ENCODE measurements at places on chromosomes 7 and 10.

GRCh38 chr10:6037422-6037821, 24.7 kb downstream of the IL2RA start:
- DNase-seq: no peak

DNA sequence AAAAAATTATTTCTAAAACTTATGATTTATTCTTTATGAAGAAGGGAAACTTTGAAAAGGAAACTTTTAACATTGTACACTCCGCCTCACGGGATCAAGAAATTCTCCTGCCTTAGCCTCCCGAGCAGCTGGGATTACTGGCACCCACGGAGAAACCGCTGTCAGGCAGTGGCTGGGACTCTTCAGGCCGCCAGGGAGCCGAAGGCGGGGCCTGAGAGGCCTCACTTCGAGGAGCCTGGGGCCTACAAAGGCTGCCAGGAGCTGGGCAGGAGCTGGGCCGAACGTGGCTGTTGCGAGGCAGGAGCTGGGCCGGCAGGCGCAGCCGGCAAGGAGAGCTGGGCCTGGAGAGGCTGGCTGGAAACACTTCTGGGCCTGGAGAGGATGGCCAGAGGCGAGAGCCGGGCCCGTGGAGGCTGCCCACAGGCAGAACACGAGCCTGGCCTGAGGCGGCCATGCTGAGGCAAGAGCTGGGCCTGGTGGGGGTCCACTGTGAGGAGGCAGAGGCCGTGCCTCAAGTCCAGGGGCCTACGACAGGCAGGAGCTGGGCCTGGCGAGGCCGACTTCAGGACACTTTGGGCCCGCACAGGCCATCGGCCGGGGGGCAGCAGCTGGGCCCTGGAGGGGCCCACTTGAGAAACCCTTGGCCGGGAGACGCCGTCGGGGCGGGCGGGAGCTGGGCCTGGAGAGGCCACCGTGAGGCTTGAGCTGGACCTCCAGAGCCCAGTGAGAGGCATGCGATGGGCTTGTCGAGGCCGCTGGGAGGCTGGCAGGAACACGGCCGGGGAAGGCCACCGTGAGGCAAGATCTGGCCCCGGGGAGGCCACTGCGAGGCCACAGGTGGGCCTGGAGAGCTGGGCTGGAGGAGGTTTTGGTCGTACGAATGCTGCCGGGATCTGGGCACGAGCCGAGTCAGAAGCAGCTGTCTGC, 23.7 kb downstream of the MDH2 start:
- no peak for DNase-seq

DNA sequence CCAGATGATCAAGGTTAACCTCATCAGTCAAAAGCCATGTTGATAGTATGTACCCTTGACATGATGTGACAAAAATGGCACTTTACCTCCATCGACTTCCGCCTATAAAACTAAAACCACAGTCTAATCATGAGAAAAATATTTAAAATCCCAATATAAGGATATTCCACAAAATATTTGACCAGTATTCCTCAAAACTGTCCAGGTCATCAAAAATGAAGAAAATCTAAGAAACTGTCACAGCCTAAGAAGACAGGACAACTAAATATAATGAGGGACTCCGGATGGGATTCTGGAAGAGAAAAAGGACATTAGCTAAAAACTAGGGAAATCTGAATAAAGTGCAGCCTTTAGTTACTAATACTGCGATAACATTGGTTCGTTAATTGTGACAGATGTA, 67.6 kb downstream of the XPNPEP1 start:
- no peak for DNase-seq

DNA sequence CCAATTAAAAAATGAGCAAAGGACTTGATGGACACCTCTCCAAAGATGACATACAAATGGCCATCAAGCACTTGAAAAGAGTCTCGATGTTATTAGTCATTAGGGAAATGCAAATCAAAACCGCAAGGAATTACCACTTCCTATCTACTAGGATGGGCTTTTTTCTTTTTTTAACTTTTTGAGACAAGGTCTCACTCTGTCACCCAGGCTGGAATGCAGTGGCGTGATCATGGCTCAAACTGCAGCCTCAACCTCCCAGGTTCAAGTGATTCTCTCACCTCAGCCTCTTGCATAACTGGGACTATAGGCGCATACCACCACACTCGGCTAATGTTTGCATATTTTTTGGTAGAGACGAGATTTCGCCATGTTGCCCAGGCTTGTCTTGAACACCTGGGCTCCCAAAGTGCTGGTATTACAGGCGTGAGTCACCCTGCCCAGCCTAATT, 13.6 kb downstream of the NKX1-2 start:
- no peak for DNase-seq

- no peak for DNase-seq
Observed at GRCh38 chr10:3048119-3049019, 19.0 kb upstream of the PFKP start.

DNA sequence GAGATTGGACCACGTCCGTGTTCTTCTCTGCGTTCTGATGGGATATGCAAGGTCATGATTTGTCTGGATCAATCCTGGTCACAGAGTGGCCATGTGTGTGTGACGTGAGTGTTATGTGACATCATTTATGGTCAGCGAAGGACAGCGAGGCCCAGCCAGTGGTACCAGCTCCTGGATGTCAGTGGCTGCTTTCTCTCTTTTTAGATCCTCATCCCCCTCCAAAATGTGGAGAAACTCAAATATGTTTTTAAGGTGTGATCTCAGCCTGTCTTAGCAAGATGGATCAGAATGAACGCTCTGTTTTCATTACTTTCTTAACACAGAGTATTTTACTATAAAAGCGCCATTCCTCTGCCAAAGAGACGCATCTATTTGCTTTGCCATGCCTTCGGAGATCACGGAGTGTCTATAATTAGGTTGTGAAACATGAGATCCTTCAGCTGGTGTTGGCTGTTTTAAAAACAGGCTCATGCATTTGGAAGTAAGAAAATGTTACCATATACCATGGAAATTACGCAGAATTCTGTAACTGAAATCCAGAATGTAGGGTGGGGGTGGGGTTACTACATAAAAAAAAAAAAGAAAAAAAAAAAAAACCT, 245.5 kb upstream of the TCERG1L start:
- no peak for DNase-seq

- DNase-seq: no peak
Observed at GRCh38 chr10:127911218-127911866, 4.4 kb downstream of the PTPRE start.

- no peak for DNase-seq
Observed at GRCh38 chr7:7768977-7769709, 50.7 kb upstream of the RPA3 start.

GRCh38 chr10:4786043-4786839, 39.8 kb upstream of the AKR1E2 start:
- no peak for DNase-seq

DNA sequence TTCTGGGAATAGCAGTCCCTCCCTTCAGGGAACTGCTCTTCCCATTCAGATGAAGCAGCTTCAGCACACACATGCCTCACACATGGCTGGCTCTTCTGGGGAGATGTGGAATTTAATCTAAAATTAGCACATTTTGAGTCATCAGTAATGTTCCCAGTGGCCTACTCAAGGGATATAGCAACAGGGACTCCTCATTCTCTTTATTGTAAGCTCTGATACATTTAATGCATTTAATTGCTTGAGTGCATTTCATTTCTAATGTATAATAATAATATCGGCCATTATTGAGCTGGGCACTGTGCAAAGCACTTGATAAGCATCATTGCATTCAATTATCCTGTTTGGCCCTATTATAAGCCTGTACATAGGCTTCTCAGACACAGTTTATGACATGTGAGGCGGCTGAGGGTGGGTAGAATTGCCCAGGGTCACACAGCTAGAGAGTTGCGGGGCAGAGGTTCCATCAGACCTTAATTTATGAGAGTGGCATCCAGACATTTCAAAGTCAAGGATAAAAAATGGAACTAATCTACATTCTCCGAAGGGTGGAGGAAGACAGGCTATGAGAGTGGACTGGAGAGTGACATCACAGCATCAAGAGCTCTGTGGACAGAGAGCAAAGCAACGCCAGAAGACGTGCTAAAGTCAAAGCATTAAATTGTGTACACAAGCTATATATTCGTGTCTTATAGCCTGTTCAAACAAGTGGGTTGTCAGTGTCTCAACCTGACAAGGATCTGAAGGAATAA, 76.8 kb downstream of the LANCL2 start:
- DNase-seq: no peak

GRCh38 chr10:93383562-93383981, 98.6 kb downstream of the MYOF start:
- no peak for DNase-seq

DNA sequence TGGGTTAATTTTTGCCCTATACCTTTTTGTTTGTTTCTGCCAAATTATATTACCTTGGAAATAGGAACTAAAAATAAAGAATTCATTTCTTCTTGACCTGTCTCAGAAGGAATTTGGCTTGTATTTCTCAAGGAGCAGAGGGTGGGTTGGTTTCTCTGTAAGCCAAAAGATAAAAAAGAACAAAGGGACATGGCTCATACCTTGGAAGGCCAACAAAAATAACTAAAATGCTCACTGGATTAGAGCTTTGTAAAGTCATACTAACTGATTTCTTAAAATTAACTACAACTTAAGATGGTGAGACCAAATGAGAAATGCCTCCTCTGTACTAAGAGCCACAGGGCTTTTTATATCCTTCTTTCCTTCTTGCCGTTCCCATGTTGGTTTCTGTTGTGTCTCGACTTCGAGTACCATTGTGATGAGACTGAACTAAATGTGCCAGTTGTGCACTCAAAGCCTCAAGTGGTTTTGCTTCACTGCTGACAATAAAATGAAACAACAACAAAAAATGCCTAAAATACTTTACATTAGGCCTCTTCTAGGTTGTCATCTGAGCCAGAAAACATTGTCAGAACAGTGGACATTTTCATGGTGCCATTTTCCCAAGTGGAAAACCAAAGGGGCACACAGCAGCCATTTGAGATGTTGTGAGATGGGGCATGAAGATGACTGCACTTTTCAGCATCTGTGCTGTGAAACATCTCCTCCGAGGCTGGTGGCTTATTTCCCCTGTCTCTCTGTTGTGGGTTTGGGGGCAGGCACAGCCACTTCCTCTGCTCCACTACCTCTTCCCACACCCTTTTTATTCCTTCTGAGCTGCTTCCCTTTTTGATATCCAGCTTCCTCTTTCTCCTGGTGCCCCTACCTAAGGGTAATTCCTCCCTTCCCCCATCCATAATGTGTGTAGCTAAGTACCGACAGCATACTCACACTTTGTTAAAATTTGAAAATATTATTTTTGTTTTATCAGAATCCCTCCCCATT, 51.8 kb upstream of the AGR3 start:
- DNase-seq: no peak

- DNase-seq: no peak
Observed at GRCh38 chr7:17211307-17211836, 87.1 kb upstream of the AHR start.

GRCh38 chr7:106621393-106622132, 39.4 kb downstream of the CCDC71L start:
- no peak for DNase-seq

DNA sequence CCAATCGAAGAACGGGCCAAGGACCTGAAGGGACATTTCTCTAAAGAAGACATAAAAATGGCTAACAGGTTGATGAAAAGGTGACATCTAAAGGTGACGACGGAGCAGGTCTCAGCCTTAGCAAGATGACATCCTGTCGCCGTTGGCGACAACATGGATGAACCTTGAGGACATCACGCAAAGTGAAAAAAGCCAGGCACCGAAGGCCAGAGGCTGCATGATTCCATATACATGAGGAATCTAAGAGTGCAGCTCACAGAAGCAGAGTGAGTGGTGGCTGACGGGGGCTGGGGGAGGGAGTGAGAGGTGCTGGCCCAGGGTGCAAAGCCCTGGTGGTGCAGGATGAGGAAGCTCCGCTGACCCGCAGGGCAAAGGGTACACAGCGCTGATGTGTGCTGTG, 34.1 kb upstream of the NKX6-2 start:
- no peak for DNase-seq

GRCh38 chr10:111102359-111102837, 25.6 kb downstream of the ADRA2A start:
- DNase-seq: no peak

- no peak for DNase-seq
Observed at GRCh38 chr10:80324086-80324485, 32.5 kb downstream of the DYDC1 start.

DNA sequence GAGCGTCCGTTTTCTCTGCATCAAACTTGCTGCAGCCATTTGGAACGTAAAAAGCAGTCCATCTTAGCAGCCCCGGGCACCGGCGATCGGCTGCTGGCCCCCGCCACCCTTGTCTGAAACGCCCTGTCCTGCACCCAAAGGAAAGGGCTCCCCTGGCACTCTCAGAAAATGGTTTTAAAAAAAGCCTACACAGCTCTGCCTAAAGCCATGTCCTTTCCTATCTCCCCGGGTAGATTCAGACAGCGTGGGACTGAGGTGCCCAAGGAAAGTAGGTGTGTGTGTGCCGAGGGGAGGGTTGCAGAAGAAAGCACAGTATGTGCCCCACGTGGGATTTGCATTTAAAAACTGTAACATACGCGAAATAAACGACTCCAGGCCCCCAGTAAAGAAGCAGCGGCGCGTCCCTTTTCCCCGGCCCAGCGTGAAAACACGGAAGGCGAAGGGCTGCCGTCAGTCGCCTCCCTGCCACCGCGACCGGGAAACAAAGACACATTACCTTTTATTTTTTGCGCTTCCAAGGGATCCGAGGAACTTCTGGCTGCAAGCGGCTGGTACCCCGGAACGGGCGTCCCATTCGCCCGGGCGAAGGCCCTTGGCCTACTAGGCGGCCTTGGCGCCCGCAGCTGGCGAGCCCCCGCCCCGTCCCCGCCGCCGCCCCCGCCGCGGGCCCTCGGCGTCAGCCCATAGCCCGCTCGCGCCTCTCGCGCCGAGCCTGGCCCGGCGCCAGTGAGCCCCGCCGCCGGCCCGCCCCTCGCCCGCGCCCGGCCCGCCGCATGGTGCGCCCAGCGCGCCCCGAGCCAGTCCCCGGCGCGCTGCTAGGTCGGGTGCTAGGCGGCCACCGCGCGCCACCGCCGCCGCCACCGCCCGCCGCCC, 304.6 kb downstream of the PRPF18 start:
- DNase-seq: no peak

DNA sequence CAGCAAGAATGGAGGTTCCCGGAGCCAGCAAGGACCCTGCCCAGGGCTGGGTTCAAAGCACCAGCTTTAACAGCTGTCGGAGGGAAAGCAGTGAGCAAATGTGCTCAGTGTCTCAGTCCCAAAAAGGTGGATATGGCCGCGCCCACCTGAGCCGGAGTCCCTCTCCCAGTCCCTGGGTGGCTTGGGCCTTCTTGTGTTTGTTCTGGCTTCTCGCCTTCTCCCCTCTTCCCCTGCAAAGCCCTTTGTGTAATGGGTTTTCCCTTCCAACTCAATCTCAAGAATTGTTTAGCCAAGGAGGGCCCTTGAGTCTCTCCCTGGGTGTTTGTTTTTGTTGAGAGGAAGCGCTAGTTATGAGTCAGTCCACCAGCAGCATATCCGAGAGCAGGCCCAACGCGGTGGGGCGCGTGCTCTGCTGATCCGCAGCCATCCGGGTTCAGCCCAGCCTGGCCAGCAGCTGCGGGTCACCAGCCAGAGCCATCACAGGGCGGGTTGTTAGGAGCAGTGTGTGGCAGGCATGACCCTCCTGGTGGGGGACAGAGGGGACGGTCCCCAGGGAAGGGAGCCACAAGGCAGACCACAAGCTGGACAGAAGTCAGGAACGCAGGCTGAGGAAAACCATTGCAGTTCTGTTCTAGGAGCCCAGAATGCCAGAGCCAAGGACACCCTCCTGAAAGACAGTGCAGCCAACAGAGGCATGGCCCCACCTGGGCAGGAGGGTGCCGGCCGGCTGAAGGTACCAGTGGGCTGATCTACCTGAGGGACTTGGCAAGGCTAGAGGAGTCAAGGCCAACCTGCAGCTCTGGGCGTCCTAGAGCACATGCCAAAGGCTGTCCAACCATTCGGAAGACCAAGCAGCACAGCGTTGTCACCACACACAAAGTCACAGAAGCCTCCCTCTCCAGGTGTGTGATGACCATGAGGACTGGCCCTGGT, 21.3 kb downstream of the CALML3 start:
- no peak for DNase-seq

GRCh38 chr7:39624935-39625694, 1.7 kb downstream of the RALA start:
- no peak for DNase-seq
